ENCODE measurements at places on chromosomes 3 and 15.

DNA sequence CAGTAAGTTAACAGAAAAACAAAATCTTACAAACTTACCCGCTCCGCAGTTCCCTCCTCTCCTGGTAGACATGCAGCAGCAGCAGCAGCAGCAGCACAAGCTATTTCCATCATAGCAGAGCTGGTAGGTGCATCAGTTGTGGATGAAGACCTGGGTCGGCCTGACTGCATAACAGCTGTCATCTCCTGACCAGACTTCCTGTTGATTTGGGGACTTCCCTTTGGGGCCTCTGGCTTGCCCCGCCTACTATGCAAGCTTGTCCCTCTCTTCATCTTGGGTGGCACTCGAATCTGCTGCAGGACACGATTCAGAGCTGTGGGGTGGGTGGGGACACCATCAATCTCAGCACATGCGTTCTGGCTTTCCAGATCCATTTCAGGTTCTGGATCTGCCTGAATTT, 65.7 kb downstream of the TMCC1 start:
- no peak for DNase-seq

DNA sequence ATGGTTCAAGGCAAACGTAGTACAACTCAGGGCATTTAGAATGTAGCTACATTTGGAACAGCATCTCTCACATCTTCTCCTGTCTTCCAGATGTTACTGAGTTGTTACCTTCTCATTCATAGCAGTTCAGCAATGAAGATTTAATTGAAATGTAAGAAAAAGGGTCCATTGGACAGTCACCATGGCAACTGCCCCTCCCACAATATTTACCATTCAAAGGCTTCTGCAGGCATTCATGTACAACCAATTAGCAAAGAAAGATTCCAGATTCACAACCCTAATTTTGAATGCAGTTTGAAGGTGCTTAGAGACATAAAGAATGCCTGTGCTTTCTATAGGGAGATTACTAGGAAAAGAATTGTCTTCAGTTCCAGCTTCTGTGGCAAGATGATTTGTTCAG, 22.2 kb downstream of the SCN11A start:
- DNase-seq, result no peak

DNA sequence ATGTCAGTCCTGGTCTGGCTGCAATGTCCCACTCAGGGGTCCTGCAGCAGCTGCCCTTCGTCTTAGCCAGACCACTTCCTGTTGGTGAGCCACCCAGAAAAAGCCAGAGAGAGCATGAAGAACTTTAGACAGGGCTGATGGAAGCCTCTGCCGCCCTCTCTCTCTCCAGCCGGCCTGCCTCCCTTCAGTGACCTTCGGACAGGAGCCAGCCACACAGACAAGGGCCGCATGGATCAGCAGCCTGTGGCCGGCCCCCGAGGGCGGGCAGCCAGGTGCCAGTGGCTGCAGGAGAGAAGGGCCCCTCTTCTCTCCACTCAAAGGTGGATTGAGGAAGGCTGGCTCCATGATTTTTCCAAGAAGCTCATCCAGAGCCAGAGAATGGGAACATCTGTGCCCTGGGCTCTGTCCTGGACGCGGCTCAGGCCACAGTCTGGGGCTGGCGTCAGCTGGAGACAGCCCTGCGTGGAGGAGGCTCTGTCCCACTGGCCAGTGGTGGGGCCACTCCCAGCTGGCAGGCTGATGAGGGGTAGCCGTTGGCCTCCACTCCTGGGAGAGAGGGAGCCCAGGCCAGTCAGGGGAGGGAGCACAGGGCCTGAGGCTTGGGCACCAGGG, 42.9 kb downstream of the ISG20 start:
- no peak for DNase-seq

- no peak for DNase-seq
Measured at GRCh38 chr15:64024172-64025050, 21.9 kb downstream of the DAPK2 start.

- DNase-seq, result no peak
Measured at GRCh38 chr15:78076231-78077052, 1.1 kb downstream of the TBC1D2B start.

- DNase-seq, result no peak
Measured at GRCh38 chr3:185137821-185138220, 15.0 kb downstream of the C3orf70 start.

DNA sequence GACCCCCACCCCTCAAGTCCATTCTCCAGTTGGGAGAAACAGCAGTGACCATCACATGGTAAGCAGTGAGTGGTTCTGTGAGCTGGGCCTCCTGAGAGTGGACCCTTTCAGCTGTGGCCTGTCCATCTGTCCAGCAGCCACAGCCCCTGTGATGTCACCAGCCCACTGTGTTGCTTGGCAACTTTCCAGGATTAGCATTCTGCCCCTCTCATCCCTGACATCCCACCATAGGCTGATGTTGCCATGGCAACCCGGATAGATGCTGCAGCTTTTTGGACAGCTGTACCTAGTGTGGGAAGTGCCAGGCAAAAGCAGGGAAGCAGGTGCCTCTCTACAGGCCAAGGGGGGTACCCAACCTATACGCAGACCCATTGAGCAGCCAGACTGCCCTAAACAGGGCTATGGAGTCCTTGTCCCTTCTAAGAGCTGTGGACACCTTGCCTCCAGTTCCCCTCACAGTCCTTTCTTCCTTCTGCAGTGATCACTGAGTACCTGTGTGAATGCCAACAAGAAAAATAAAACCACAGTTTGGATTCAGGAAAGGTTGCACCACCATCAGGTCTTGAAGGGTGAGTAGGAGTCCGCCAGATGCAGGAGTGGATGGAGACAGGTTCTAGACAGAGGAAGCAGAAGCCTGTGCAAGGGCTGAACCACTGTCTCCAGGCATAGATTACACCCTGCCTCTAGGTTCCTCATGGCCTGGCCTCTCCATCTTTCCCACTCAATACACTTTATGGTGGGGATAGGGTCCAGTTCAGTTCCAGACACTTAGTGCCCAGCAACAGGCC, at the start of gene DNAH1:
Gene DNAH1, plus strand, starts transcription at position 343 of the 788 bp plus-strand sequence. CDS start 6,124 bp downstream, outside the sequence.
- DNase-seq, result no peak

- DNase-seq, result no peak
Measured at GRCh38 chr3:95464346-95464745, 1350.0 kb upstream of the EPHA6 start.

DNA sequence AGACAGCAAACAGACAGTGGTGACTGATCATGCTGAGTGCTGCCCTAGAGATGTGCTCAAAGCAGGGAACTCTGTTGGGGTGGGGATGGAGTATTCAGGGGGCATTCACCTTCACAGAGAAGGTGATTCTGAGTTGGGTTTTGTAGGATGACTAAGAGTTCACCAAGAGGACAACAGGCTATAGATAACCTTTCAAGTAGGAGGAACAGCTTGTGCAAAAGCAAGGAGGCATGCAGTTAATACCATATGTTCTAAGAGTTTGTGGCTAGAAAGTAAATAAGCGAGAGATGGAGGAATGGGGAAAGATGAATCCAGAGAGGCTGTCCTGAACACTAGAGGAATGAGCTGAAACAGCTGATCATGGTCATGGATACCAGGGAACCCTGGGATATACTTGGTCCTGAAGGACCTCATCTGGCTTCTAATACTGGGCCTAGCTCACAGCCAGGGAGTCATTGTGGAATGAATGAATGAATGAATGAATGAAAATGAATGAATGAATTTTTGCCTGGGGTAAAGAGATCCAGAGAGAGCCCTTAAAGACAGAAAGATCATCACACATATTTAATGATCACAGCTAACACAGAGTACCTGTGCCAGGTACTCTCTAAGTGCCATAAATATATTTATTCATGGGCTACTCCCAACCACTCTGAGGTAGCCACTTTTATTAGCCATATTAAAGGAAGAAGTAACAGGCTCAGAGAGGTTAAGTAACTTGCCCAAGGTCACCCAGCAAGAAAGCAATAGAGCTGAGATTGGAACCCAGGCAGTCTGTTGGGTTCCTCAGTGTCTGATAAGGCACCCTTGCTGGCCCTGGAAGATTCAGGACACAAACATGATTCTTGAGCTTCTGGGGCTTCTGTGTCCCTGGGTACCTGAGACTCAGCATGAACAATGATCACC, 22.0 kb downstream of the SMAD6 start:
- DNase-seq, result no peak

DNA sequence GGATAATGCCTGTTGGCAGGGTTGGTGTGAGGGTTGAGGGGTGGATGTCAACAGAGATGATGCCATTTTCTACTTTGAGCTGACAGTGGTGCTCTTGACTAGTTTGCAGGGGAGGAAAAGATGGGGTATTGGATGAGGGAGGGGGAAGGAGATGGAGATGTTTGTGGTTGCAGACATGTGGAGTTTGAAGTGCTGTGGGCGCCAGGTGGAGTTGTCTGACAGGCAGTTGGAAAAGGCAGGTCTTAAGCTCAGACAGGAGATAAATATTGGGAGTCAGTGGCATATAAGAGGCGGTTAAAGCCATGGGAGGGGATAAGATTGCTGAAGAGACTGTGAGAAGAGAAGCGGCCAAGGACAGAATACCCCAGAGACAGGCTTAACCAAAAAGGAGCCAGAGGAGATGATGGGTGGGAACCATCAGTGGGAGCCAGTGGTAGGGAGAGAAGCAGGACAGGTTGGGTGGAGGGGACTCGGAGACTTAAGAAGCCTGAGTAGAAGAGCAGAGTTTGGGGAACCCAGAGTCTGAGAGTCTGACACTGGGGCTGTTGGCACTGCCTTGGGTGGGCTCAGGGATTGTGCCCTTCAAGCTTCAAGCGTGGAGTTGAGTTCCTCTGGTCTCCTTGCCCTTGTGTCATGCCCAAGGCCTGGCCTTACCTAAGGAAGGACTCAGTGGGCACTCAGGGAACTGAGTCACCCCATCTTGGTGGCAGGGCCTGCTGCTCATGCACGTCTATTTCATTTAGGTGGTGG, 13.9 kb downstream of the COPG1 start:
- no peak for DNase-seq

DNA sequence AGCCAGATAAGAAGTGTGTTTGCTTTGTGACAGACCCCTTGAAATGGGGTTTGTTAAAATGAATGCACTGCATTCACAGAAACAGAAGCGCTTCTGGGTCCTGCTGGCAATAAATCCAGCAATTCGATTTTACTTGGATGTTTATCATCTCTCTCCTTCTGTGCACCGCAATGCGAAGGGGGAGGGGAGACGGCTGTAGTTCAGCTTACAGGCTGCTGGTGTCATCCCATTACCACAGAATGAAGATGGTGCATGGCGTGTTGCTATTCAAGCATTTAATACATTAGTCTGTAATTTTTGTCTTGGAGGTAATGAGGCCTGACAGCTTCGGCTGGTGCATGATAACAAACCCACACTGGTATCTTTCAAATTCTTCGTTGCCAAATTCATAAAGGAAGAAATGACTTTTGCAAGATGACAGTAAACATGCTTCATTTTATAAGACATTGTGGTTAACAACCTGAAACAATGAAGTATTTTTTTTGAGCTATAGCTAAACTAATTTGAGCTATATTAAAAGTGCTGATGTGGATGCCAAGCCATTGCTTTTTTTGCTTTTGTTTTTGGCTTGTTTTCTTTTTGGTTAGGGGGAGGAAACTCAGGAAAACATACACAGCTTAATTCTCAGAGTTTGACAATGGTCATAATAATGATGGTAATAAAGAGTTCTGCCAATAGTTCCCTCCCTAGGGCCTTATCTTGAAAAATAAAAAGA, 418.3 kb downstream of the OTOL1 start:
- DNase-seq, result peak; percentile 79

DNA sequence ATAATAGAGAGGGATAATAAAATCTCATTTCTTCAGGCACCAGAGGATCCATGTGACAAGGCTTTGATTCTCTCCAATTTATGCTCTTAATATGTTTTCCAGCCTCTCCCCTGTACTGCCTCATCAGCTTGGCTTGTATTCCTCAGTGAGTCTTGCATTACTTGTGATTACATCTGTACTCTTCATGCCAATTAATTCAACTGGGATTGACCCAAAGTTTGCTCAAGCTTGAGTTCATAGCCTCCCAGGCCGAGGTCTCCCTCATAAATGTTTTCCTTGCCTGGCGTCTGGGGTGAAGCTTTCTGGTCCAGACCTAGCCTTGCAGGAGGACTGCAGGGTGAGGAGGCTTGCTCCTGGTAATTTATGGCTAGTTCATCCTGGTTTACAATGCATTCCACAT, 146.9 kb downstream of the CHST2 start:
- no peak for DNase-seq

DNA sequence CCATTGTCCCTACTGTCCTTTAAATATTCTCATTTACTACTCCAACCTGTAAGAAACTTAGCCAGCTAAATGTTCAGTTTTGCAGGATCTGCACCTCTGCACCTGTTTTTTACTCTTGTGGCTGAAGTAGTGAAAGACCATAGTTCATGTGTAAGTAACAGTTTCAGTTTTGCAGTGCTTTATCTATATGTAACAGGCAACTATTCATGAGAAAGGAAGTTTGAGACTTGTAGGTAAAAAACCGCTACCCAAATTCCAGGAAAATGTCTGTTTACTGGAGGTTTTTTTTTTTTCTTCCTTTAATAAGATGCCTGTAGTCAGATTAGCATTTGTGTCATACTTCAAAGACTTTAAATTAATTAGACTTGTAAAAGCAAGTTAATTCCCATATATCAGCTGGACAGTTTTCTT, 25.4 kb upstream of the MBNL1 start:
- DNase-seq, result no peak

DNA sequence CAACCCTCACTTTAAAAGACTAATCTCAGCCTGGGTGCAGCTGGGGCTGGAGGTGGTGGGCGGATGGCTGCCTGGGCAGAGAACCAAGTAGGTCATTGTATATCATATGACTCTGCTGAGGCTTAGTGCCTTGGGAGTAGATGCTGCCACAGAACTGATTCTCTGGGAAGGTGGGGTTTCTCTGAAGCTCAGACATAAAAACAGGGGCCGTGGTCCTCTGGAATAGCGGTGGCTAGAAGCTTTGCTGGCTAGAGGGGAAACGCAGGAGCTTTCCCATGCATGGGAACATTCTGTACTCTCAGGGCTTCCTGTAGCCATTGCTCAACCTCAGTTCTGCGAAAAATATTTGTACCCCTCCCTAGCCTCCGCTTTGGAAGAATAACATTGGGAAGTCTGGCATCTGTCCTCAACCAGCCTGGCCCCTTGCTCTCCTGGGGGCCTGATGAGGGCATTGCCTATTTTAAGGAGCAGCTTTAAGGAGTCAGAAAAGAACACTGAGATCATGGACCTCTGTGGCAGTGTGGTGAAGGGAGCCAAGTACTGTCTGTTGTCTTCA, 14.7 kb downstream of the TIMP4 start:
- DNase-seq, result no peak

DNA sequence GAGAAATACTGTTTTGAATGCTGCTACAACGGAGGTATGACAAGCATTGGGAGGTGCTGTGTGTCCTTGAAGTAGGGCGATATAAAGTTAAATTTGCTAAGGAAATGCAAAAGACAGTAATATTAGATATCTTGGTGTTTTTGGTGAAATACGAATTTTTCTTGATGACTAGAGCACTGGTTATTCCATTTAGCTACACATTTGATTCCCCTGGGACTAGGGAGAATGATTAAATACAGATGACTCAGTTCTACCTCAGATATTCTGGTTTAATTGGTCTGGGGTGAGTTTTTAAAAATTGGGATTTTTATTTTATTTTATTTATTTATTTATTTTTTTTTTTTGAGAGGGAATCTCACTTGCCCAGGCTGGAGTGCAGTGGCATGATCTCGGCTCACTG, 18.7 kb upstream of the GADL1 start:
- no peak for DNase-seq

- DNase-seq, result no peak
Measured at GRCh38 chr15:35696767-35697231, 150.8 kb upstream of the DPH6 start.

All from NCI-H1092 (cell line).